ENCODE measurements at places on chromosomes 11 and 22.

DNA sequence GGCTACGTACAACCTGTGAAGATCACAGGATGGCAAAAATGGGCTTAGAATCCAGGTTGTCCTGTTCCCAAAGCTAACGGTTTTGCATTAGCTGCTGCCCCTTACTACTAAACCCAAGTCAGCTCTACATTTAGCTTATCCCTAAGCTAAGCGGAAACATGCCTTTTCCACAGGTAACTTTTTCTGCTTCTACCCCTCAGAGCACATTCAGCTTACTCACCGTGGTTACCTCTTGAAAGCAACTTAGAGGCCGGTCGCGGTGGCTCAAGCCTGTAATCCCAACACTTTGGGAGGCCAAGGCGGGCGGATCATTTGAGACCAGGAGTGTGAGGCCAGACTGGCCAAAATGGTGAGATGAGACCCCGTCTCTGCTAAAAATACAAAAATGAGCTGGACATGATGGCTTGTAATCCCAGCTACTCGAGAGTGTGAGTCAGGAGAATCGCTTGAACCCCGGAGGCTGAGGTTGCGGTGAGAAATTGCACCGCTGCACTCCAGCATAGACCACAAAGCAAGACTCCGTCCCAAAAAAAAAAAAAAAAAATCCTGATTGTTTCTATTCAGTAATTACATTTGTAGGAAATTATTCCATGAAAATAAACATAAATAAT lies 790 bp upstream of the TMEM41B start:
- DNase-seq, result no peak

- DNase-seq, result no peak
Measured at GRCh38 chr11:9516113-9516512, 55.3 kb downstream of the ZNF143 start.

DNA sequence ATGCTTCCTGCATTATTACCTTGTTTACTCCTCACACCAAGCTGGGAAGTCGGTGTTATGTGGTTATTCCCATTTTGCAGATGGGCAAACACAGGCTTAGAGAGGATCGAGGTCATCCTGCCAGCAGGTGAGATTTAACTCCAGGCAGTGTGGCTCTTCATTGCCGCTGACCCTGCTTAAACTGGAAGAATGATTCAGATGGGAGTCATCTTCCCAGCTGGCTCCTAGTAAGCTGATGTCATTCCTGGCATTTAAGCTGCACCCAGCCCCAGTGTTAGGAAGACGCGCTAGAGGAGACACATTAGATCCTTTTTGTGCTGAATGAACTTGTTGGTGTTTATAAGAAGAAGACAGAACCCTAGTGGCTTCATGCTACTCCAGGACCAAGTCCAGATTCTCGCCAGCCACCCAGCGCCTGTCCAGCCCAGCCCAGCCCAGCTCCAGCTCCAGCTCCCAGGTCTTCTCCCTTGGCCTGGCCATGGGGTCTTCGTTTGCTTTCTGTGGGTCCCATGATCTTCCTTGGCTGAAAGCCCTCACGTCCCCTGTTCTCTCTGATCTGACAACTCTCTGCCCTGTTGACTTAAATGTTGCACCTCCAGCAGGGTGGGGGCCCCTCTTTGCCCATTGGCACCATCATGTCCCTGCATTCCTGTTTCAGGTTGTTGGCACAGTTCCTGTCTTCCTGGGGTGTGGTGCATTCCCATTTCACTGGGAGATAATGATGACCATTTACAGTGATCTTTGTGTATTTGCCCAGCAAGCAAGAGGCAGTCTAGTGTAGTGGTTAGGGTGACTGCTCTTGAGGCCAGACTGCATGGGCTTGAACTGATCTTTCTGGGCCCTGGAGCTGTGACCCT lies 13.6 kb downstream of the PARVB start:
- DNase-seq, result no peak

- DNase-seq, result no peak
Measured at GRCh38 chr22:29048822-29049654, 12.6 kb downstream of the C22orf31 start.

DNA sequence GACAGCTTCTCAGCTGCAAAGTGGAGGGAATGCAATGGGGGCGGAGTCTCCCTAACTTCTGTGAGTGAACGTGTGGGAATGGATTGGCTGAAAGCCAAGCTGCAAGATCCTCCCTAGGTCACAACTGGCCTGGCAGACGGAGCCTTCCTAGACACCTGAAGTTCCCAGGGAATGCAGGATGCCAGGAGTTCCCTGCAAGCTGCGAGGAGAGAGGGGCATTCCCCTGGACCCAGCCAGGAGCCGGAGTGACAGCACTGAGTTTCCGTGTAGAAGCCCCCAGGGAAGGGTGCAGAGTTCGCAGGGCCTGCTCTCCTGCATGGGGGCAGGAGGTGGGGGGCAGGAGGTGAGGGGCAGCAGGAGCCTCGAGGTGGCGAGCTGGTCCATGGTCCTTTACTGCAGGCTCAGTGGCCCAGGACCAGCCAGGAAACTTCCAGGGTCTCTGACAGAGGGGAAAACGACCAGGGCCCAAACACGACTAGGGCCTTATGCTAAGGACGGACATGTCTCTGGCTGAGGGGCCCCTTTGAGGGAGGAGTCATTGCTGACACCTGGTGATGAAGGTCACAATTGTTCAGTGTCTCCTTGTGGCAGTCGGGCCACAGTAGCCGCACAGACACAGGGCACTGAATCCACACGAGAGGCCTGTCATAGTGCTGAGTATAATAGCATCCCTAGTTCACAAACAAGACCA lies 141.4 kb downstream of the FBXO7 start:
- no peak for DNase-seq
